ENCODE measurements at places on chromosomes 5 and 9. TPM values are rescaled to one million over a fixed set of nuclear protein-coding genes. Genes with fewer than 3 reads are reported as not detected.

CCL28 gene
- total RNA-seq = 5.5 TPM

HBEGF gene
- 4.0 TPM for total RNA-seq

GRM6 gene
- total RNA-seq = not detected

PCDHGA9 gene
- 0.18 TPM for total RNA-seq

SECISBP2 gene
- total RNA-seq = 35.1 TPM

ITK gene
- total RNA-seq = 227 TPM

EQTN gene
- total RNA-seq = not detected

SLC24A2 gene
- total RNA-seq = not detected

DNA sequence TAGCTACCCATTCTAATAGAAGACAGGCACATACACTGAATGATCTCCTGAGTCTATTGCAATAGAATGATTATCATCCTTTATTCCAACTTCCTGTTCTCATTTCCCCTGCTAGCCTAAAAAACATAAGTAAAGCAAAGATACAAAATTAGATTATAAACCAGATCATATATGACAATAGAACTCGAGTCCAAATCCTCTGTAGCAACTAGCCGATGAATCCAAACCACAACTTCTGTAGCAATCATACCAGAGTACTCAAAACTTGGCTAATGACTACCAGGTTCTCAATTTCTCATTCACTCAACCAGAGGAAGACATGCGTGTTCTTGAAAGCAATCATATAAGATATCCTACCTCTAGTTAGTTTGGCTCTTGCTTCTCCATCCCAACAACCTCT, 622.1 kb downstream of the PSAT1 start:
- DNase-seq = no peak

DNA sequence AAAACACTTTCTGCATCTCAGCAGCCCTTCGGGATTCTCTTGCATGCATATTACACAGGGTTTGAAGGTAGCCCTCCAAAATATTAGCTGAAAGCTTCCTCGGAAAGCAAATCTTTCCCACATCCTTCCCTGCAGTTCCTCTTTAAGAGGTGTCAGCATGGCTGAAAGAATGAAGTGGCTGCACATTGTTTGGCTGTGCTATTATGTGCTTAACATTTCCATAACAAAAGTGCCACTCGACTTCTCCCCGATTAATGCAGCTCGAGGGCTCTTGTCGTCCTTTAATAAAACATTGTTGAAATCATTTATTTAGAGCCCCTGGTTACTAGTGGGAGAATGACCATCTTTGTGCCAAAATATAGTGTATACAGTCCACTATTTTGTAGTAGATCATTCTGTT, 6.5 kb downstream of the GAS1 start:
- no peak for DNase-seq

DNA sequence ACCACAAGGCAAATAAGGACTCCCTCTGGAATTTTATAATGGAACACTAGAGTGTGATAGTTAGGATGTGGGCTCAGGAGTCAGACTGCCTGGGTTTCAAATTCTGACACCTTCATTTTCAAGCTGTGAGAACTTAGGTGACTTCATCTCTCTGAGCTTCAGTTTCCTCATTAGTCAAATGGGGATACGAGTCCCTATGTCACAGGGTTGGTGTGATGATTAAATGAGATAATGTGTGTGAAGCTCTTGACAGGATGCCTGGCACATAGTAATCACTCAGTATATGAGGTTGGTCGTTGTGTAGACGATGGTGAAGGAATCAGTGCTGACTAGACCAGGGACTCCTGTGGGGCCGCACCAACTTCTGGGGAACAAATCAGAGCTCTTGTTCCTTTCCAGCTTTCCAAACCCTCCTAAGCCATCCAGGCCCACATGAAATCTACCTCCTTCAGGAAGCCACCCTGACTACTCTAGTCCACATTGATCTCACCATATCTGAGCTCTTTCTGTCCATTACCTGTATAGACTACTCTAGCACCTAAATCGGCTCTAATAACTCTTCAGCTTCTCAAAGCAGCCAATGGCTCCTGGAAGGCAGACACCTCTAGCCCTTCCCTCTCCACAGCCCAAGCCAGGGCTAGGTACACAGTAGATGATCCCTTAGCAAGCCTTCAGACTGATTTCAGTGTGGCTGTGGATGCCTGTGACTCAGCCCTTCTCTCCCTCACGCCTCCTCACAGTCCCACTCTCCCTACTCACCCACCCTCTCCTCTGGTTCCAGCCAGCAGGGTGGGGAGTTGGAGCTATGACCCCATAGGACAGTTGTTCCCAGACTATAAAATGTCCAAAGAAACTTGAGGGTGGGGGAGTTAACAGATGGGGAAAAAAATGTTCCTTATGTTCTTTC, 2.5 kb upstream of the TCF7 start:
- DNase-seq = no peak

GRCh38 chr5:126961702-126962101, 68.7 kb downstream of the MARCHF3 start:
- no peak for DNase-seq

- DNase-seq = no peak
Measured at GRCh38 chr9:114497236-114497635, 8.0 kb downstream of the WHRN start.

DNA sequence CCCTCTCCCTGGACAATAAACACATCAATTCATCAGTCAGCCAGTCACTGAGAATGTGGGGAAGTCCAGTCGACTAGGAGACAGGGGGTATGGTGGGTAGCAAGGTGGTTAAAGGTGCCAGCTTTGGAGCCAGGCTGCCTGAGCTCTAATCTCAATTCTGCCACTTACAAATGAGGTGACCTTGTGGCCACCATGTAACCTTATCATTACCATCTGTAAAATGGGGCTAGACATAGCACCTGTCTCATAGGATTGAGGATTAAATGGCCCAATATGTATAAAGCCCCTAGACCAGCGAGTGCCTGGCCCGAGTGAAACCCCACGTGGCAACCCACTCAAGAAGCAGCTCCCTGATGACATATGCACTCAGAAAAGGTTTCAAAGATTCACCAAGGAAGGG, 73.3 kb upstream of the TBC1D2 start:
- no peak for DNase-seq

- no peak for DNase-seq
Measured at GRCh38 chr5:41356786-41357185, 143.5 kb upstream of the C6 start.

DNA sequence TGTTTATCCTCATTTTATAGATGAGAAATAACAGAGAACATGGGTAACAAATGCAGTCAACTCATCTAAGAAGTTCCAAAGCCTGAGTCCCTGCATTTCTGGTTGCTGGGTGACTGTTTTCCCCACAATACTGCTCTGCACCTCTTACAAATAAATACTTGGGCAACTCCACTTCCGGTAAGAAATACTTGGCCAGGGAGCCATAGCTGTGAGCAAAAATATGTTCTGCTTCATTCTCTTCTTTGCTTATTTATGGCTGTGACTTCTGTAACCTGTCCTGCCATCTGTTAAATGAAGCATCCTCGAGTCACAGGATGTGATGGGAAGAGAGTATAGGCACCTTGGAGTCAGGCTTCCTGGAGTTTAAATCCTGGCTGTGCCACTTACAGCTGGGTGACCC, 49.9 kb downstream of the GDNF start:
- DNase-seq = no peak

DNA sequence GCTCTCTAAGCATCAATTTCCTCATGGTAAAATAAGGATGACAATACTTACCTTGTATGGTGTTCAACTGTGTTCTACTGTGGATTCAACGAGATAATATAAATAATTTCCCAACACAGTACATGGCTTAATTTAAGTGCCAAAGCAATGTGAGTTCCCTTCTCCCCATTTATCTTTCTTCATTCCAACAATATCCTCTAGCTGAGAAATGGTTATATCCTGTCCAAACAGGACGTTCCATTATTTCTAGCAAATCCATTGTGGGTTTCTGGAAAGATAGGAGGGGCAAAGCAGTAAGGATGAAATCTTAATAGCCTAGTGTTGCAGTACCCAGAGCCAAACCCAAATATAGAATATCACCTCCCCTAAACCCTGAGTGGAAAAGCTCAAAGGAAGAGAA, 22.0 kb downstream of the ABCA1 start:
- no peak for DNase-seq

GRCh38 chr5:50715001-50715400, 48.6 kb downstream of the PARP8 start:
- no peak for DNase-seq

DNA sequence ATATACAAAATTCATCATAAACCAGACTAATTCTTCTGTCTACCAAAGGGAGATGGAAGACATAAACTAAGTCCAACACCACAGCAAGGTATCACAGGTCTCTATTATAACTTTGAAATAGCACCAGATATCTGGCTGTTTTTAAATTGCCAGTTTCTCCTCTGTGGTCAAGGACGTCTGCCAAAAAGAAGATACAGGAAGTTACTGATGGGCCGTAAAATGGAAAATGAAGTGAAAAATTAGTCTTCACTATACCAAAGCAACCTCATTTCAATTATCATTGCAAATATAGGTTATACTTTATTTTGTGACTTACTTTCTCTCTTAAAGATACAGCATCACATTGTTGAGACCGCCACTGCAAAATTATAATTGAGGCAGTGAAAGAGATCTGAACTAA, 225.5 kb downstream of the NDUFS4 start:
- DNase-seq = no peak

GRCh38 chr9:257957-258356, 43.3 kb downstream of the DOCK8 start:
- DNase-seq = no peak

DNA sequence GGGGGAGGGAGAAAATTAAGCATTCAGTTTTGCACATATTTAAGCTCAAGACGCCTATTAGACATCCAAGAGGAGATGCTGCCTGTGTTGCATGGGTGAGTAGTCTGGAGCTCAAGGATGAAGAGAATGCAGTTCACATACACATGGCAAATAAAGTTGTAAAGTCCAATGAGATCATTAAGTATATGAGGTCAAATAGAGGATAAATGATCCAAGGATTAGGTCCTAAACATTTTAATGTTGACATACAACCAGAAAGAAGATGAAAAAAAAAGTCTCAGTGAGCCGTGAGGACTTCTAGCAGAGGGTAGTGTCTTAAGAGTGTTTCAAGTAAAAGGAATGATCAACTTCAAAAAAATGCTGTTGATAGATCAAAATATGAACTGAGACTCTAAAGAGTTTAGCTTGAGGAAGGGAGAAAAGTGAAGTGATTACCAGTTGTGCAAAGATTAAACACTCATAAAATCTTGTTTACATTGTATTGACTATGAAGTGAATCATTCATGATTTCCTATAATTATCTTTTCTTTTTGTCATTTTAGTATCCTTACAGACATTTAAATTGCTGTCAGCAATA, 251.8 kb downstream of the ZNF608 start:
- DNase-seq = no peak

DNA sequence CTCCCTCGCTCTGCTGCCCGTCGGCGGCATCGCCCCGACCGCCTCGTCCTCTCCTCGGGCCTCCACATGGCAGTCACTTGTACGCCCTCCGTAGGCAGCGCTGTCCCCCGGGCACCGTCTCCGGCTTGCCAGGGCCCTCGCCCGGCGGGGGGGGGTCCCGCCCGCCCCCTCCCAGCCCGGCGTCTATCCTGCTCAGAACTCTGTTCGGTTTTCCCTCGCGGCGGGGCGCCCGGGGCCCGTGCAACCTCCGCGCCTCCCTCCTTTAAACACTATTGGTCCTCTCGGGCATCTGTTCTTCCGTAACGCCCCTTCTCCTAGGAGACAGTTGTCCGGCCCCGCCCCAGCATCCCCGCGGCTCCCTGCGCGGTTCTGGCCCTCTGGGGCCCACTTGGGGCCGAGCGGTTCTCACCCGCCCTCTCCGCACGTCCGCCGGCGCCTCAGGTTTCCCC, 831 bp downstream of the ODF2 start:
- peak; percentile 62 for DNase-seq

All from activated T-cell treated with anti-CD3 and anti-CD28 coated beads, Interleukin-2, amount 50 U/mL, for 4 hours (primary cell).